ENCODE measurements at places on chromosomes 7 and 10.

DNA sequence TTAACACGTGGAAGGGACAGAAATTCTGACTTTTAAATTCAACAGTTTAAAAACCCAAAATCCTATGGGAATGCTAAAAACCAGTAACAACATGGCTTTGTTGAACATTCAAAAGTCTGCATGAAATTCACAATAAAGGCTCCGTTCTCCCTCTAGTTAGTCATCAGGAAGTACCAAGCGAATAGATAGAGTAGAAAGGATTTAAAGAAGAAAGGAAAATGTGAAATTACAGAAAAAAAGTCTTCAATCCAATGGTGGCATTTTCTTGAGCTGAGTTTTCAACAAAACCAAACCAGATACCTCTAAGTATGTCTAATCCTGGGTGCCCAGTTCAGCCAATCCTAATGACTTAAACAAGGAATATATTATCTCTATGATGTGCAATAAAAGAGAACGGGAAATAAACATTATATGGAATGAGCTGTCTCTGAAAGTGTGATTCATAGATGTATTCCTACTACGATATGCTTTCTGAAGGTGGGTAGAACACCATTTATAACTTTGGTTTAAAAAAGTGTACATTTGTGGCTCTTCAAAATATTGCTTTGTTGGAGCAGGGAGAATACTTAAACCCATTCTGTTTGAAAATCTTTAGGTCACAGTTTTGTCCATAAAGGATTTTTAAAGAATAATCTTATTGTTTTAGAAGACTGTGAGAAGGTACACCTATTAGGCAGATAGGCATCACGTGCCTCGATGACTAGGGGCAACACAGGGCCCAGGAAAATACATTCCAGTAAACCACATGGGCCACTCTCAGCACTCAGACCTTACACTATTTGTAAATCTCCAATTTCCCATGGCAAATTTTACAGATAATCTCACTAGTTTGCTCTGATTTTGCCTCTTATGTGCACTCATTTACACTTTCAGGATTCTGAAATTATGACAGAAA lies 87.7 kb downstream of the CUBN start:
- no peak for DNase-seq

DNA sequence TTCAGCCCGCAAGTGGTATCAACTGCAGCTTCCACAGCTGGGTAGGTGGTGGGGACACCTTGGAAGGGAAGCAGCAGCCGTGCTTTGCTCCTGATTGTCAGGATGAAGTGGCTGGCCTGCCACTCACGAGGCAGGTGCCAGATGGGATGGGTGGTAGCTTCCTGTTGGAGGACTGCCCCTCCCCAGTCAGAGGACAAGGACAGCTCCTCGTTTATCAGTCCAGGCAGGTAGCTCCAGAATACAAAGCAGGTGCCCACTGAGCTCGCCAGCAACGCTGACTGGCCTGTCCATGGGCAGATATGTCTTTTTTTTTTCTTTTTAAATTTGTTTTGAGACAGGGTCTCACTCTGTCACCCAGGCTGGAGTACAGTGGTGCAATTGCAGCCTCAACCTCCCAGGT lies 431.3 kb downstream of the GALNT17 start:
- no peak for DNase-seq

- DNase-seq, result no peak
Measured at GRCh38 chr10:43700306-43700705, 51.6 kb upstream of the ZNF32 start.

GRCh38 chr7:47954231-47954911 lies 6.1 kb upstream of the PKD1L1 start:
- DNase-seq, result no peak
